ENCODE measurements at places on chromosomes 3 and 15.

DNA sequence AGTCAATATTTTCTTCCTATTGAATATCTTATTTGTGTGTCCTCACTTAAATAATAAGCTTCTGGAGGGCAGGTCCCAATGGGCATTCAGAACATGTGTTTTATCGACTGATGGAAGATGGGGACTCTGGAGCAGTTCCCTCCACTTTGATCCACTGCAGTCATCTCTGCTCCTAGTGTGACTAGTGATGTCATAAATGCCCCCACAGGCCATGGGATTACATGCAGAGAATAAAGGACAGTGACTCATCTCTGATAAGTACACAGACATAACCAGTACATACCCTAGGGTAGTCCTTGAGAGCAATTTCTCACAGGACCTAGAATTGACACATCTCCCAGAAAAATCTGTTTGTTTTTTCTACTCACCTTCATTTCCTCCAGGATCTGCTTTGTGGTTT lies 49.4 kb upstream of the FMN1 start:
- DNase-seq: no peak

GRCh38 chr15:57534281-57534680 lies 57.4 kb upstream of the MYZAP start:
- no peak for DNase-seq

DNA sequence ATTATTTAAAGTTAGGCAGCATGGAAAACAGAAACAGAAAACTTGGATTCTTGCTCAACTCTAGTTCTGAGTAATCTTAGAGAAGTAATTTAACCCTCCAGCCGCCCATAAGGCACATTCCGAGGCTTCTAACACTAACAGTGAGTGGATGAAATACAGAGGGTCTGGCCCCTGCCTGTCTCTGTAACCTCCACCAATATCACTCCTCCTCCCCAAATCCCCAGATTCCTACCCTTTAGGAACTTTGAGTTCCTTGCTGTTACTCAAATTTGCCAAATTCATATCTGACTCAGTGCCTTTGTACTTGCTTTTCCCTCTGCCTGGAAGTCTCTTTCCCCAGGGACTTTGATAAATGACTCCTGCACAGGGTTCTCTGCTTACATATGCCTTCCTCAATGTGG lies 112.5 kb upstream of the TGFBR2 start:
- DNase-seq: no peak

DNA sequence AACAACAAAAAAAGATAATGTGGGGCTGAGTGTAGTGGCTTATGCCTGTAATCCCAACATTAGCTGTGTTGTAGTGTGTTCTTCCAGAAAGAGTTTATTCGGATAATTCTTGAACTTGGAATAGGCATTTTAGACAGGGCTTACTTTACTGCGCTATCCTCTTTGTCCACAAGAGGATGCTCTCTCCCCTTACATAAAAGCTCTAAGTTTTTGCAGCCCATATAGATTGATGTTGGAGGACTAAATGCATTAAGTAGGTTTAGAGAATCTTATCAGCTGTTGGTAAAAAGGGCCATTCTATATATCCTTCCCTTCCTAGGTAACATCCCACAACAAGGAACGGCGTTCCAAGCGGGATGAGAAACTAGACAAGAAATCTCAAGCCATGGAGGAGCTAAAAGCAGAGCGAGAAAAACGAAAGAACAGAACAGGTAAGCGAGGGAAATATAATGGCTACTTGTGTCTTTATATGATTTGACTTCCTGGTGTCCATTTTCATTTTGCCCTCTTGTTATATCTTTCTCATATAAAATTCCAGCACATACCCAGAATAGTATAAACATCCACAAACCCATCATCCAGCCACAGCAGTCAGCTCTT lies 27.8 kb upstream of the ITPKA start:
- DNase-seq: no peak

DNA sequence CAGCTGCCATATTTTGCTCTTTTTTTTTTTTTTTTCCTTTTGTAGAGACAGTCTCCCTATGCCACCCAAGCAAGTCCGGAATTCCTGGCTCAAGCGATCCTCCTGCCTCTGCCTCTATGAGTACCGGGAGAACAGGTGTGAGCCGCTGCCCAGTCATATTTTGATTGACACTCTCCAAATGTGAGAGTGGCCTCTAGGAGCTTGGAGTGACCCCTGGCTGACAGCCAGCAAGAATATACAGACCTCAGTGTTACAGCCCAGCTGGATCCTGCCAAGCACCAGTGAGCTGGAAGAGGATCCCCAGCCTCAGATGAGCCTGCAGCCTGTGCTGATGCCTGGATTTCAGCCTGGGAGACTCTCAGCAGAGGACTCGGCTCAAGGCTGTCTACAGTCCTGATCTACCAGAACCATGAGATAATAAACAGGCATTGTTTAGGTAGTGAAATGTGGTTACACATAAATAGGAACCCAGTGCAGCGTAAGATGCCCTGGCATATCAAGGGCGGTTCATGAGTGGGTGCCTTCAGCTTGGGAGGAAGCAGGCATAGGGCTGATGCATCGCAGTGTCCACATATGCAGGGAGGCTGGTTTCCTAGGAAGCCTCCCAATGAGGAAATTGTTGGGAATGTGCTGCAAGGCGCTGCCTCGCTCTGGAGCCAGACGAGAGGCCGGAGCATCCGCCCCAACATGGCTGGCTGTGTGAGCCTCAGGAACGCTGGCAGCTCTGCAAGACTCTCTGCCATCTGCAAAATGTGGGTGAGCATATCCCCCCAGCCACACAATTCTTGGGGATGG lies 38.9 kb upstream of the ATP10A start:
- no peak for DNase-seq

DNA sequence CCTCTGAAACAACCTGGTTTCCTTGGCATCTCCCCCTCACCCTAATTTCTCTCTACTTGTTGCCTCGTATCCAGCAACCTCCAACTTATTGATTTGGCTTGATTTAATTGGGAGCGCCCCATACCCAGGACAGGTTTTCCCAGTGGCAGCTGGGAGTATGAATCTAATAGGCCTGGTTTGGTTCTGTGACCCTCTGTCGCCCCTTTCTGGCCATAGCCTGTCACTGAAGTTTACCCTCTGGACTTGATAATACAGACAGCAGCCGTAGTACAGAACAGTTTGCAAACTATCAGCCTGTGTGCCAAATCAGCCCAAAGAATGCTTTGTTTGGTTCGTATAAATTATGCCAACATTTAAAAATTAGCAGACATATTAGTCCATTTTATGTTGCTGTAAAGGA lies 525.1 kb upstream of the GOLIM4 start:
- no peak for DNase-seq

DNA sequence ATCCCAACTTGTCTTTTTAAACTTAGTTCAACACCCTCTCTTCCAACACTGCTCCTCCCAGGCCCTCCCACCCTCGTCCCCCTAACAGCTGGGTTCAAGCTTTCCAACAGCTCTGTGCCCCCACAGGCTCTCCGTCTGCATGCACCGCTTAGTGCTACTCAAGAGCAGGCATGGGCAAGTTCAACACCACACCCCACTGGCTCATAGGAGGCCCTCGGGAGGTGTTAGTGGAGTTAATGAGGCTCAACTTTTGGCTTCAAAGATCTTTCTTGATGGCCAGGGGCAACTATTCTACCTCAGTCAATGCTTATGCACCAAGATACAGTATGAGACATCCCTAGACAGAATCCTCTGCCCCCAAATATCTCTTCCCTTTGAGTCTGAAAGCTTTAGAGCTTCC lies 114.4 kb downstream of the ANP32A start:
- DNase-seq: no peak

DNA sequence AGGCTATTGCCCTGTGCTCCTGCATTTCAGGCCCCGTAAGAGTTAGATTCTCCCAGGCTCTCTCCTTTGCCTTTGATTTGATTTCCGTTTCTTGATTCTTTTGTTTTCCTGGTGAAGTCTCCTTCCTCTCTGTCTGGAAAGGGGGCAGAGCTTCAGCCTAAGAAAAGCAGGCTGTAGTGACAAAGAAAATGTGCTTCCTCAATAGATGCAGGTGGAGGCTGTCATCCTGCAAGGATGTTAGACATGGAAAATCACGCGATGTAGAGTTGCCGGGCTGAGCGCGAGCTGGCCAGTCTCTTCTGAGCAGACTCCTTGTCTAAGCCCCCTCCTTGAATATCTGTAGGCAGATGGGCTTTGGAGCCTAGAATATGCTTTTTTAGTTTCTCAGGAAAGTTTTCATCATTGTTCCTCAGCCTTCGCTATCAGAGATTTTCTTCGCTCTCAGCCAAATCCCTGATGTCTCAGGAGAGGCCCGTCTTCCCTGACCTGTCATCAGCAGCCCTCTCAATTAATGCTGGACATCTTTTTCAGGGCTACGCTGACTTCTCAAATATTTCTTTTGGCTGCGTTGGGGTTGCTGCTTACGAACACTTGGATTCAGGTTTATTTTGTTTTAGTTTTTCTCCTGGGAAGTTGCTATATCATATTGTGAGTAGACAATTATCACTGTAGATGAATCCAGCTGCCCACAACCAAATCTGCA lies 163.6 kb downstream of the ITPR1 start:
- DNase-seq: no peak

GRCh38 chr3:158531334-158531733 lies 39.7 kb upstream of the MLF1 start:
- DNase-seq: no peak

DNA sequence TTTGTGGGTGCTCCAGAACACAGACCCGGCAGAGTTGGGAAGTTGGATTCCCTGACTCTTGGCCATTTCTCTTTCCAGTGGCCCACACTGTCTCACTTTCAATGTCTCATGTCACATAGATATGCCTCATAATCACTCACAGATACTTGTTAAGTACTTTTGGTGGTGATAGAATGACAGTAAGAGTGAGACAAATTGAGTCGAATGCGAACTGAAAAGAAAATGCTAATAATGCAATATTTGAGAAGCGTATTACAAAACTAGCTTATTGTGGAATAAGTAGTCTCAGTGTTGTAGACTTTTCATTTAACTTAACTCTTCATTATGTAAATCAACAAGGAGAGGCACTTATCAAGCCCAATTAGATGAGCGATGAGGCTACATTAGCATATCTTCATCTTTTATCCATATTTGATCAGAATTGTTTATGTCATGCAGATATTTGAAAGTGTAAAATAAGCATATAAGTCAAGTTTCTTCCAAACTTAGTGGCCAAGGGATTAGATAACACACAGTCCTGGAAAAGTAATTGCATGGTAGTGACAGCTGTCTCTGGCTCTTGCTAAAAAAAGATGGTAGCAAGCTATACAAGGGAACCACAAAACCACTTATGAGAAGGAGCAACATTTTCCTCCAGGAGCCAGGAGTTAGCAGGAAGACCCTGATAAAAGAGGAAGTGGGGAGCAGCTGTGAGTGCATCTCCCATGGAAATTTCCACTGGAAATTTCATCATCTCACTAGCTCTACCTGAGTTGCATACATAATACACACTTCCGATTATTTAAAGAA lies 243.6 kb downstream of the ARRDC4 start:
- no peak for DNase-seq

DNA sequence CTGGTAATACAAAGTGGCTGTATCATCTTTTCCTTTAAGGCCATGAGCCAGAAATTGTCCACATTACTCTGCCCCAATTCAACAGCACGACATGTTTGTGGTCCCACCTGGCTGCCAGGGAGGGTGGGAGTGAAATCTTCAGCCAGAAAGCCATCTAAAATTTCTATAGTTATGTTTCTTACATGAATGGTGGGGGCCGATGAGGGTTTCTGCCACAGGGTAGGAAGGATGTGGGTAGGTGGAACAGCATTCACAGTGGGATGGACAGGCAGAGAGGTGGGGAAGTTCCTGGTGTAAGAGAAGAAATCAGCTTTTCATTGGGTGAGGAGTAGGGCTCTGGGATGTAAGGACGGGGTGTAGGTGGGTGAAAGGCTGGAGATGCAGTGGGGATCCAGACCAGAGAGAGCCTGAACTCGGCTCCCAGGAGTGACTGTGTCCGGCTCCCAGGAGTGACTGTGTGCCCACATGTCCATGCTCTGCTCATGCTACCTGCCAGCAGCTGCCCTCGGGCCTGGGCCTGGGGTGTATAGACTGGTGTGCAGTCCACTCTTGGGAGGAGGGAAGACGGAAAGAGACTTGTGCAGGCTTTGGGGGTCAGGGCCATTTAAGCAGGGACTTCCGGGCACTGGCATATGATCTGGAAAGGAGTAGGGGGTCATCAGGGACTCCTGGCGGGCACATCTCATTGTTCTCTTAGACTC lies 3.8 kb upstream of the FBLN2 start:
- no peak for DNase-seq

- DNase-seq: no peak
Measured at GRCh38 chr3:45640091-45640507, 45.5 kb downstream of the LIMD1 start.

DNA sequence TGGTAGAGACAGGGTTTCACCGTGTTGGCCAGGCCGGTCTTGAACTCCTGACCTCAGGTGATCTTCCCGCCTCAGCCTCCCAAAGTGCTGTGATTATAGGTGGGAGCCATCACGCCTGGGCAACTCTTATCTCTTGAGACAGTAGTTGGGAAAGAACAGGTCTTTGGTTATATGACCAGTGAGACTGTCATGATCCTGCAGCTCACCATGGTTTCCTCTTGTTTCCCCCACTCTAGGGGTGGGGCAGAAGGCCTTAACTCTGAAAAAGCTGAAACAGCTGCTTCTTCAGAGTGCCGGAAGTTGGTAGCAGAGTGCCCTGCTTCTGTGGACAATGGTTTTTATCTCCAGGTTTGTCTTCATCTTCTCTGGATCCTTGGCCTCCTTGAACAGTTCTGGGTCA lies 4.7 kb upstream of the TYRO3 start:
- DNase-seq: no peak

GRCh38 chr3:60456180-60456579 lies 795.1 kb downstream of the FHIT start:
- no peak for DNase-seq

DNA sequence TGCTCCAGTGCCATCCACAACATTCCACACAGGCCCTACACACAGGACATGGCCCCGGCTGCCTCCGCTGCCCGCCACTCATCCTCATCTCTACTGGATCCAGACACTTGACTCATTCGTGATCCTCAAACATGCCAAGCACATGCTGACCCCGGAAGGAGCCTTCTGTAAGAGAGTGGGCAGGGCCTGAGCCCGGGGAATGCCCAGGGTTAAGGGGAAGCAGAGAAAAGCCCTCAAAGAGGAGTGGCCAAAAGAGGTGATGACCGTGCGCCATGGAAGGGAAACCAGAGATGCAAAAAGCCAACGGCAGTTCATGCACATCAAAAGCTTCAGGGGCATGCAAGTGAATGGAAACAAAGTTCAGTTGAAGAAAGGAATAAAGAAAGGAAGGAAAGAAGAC lies 46.1 kb downstream of the RFTN1 start:
- peak; percentile 36 for DNase-seq

- no peak for DNase-seq
Measured at GRCh38 chr3:178826435-178827123, 245.0 kb downstream of the ZMAT3 start.

DNA sequence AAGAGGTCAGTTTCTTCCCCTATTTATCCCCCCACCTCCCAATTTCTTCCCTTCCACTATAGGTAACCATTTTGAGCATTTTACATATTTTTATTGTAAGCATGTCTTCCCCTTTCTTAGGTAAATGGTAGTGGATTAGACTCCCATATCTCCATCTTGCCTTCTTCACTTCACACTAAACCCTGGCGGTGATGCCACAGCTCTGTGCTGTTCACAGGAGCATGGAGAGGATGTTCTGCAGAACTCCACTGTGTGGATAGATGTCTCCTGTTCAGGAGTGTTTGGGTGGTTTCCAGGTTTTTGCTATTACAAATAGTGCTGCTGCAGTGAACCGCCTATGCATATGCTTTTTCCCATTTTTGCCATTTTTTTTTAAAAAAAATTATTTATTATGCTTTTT lies 182.7 kb downstream of the NSMCE3 start:
- no peak for DNase-seq

- DNase-seq: no peak
Measured at GRCh38 chr15:85316244-85316934, 64.0 kb upstream of the AKAP13 start.

GRCh38 chr15:38509152-38509551 lies 55.2 kb downstream of the FAM98B start:
- no peak for DNase-seq
